ENCODE measurements at places on chromosomes 13 and 19. TPM values are rescaled to one million over a fixed set of nuclear protein-coding genes. Genes with fewer than 3 reads are reported as not detected.
A peak's percentile ranks its signal among the peaks of the same experiment; 100 is the strongest.

The ACP5 gene
- total RNA-seq: 14.8 TPM

- no peak overlapping the region for H3K4me3 ChIP-seq
- H3K4me1 ChIP-seq: peaks cover 9% of the 10 kb centered on the region
- H3K27ac ChIP-seq: peak overlapping the region; percentile 63
- no peak for DNase-seq
- no peaks in the 10 kb centered on the region for H3K27me3 ChIP-seq
- H3K36me3 ChIP-seq: peaks cover 51% of the 10 kb centered on the region
Observed at GRCh38 chr19:36838784-36839324, 667 bp upstream of the ZNF790 start.

GRCh38 chr13:41490371-41491015, 33.1 kb downstream of the RGCC start:
- H3K4me1 ChIP-seq: peaks cover 37% of the 10 kb centered on the region
- H3K36me3 ChIP-seq: no peaks in the 10 kb centered on the region
- DNase-seq: no peak
- H3K27me3 ChIP-seq: no peaks in the 10 kb centered on the region
- H3K4me3 ChIP-seq: no peak overlapping the region
- peak overlapping the region; percentile 100 for H3K27ac ChIP-seq

The SMIM44 gene
- not detected for total RNA-seq

The C5AR2 gene
- total RNA-seq: 0.29 TPM

DNA sequence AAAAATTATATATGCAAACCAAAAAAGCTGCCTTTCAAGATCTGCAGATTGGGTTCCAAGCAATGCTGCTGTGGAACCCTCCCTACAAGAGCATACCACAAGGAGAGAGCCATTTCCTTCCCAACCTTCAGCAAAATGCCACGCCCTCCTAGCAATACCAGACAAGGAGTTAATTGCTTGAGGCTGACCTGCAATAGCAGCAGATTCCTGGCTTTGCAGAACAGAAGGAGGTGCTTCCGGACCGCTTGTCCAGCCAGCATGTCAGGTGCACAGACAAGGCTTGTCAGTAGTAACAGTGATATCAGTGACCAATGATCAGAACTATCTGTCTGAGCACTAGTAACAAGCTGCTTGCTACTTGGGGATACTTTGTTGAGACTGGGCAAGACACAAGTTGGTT, 301.6 kb downstream of the FGF14 start:
- H3K27ac ChIP-seq: no peak overlapping the region
- DNase-seq: no peak
- H3K4me1 ChIP-seq: no peaks in the 10 kb centered on the region
- H3K36me3 ChIP-seq: no peaks in the 10 kb centered on the region
- no peaks in the 10 kb centered on the region for H3K27me3 ChIP-seq

The ZFP14 gene
- total RNA-seq: 21.3 TPM

- no peaks in the 10 kb centered on the region for H3K27me3 ChIP-seq
- H3K36me3 ChIP-seq: no peaks in the 10 kb centered on the region
- no peak overlapping the region for H3K27ac ChIP-seq
- DNase-seq: no peak
- H3K4me3 ChIP-seq: no peak overlapping the region
Observed at GRCh38 chr13:75393839-75394520, 88.0 kb downstream of the TBC1D4 start.

The CGB1 gene
- total RNA-seq: not detected

The CKM gene
- not detected for total RNA-seq

The TMPRSS9 gene
- total RNA-seq: not detected

- DNase-seq: peak; percentile 57
- H3K27me3 ChIP-seq: no peaks in the 10 kb centered on the region
- H3K4me1 ChIP-seq: peaks cover 31% of the 10 kb centered on the region
- no peak overlapping the region for H3K4me3 ChIP-seq
- no peak overlapping the region for H3K27ac ChIP-seq
Observed at GRCh38 chr19:10699650-10700335, 1.4 kb upstream of the QTRT1 start.

GRCh38 chr13:109288151-109288709, 498.2 kb downstream of the IRS2 start:
- no peak overlapping the region for H3K4me3 ChIP-seq
- no peak overlapping the region for H3K27ac ChIP-seq
- no peaks in the 10 kb centered on the region for H3K4me1 ChIP-seq
- DNase-seq: no peak
- no peaks in the 10 kb centered on the region for H3K36me3 ChIP-seq
- peaks cover 7% of the 10 kb centered on the region for H3K27me3 ChIP-seq

The ATP7B gene
- 1.2 TPM for total RNA-seq

DNA sequence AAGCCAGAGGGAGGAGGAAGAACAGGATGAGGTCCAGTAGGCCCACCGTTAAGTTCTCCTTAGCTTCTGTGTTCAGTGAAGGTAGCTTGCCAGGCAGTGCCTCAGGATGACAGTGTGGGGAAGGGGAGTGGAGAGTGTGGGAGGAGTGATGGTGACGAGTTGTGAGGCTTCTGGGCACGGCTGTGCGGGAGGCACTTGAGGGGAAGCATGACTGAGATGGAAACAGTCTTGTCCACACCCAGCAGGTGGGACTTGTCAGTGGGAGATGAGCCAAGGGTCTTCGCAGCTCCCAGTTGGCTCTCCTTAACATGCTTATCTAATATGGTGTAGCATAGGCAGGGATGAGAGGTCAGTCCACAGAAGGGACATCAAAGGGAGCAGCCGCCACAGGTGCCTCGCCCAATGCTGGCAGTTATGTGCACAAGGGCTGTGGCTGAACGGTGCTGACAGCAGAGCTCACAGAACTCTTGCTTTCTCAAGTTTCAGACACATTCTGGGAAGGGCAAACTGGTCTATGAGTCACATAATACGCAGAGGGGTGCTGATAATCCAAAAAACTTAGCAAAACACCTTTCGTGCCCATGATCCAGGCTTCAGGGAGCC, 47.5 kb downstream of the OXGR1 start:
- H3K36me3 ChIP-seq: no peaks in the 10 kb centered on the region
- H3K4me3 ChIP-seq: no peak overlapping the region
- H3K27me3 ChIP-seq: no peaks in the 10 kb centered on the region
- H3K4me1 ChIP-seq: no peaks in the 10 kb centered on the region
- no peak for DNase-seq
